ENCODE measurements at places on chromosomes 2 and 18.

DNA sequence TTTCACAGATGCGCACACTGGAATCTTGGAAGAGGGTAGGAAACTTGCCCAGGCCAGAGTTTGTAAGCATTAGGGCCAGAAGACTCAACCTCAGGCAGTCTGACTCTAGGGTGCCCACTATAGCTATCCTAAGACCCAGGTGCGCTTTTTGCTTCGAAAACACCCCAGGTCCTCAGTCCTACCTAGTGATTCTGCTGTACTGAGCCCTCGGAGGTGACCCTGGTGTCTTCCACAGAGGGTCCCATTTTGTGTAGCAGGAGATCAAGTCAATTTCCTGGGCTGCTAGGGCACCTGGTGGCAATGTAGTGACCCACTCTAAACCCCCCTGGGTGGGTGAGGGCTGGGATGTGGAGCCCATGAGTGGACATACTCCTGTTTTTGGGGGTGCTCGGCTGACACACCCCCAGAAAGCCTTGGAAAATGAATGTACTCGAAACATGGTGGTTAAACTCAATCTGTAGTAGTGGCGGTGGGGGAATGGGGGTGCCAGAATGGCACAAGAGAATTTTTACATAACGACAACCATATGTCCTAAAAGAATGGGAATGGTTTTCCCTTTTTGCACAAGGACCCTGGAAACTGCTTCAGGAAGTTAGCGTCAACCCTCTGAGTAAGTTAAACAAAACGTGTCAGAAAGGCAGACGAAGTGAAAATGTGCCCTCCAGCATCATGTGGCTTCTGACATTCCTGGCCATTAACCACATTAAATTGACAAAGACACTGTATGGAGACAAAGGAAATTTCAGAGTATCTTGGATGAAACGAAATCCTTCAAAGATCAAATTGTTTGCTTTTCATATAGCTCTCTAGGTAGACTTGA, 218.0 kb upstream of the COPS8 start:
- no peak for DNase-seq

DNA sequence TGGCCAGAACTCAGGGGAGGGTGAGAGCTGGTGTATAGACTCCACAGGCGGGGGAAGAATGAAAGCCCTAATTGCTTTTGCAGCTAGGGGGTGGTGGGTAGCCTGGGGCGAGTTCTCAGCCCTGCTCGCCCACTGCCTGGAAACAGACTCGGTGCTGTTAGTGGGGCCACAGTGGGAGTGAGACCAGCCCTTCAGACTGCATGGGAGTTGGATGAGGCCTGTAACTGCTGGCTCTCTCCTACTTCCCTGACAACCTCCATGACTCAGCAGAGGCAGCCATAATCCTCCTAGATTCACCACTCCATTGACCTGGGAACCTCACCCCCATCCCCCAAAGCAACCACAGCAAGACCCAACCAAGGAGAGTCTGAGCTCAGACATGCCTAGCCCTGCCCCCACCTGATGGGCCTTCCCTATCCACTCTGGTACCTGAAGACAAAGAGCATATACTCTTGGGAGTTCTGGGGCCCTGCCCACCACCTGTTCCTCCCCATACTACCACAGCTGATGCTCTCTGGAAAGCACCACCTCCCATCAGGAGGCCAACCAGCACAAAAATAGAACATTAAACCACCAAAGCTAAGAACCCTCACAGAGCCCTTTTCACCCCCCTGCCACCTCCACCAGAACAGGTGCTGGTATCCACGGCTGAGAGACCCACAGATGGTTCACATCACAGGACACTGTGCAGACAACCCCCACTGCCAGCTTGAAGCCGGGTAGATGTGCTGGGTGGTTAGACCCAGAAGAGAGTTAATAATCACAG, 226.3 kb downstream of the EIPR1 start:
- DNase-seq: no peak

DNA sequence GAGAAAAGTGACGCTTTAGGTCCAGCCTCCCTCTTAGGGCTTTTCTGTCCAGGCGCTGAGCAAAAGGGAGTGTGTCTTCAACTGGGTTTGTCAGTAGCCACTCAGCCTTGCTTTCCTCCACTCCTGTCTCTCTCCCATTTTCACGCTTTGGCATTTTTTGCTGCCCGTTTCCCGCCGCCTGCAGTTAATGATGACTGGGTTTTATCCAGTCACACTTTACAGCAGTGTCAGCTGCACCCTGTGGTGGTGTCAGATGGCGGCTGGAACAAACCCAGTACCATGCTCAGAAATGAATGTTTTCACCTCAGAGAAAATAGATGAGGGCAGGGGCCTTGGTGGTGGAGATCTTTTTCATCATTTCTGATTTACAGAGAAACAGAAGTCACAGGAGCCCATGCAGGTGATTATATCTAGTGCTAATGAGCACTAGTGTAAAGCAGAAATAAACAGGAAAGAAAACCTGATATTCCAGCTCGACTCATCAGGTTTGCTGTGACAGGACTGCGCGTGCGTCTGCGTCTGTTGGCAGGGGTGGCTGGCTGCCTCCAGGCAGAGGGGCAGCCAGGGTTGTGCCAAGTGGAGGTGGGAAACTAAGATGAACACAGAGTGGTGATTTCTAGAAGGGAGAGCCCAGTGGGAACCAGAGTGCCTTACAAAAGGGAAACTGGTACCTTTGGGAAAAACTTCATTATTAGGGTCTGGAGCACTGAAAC, 139.9 kb downstream of the TANC1 start:
- no peak for DNase-seq

DNA sequence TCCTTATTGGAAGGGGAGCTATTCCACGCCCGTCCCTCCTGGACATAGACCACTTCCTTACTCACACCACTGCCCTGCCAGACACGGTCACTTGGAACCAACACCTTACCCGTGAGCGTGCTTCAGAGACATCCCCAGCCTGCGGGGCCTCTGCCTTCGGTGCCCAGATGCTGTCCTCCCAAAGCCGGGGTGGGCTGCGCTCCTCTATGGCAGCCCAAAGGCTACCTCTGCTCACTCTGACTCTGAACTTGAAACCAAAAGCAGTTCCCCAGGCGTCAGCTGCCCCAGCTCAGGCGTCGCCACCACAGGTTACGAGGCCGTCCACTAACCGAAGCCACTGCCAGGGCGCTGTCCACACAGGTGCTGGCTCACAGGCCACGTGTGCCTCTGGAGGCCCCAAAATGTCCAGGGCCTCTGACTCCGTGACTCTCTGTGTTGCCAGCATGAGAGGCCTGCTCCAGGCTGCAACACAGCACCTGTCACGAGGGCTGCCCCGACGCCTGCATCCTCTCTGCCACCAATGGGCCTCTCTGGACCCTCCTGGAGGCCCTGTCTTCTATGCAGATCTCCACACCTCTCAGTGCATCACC, 23.8 kb downstream of the HDAC4 start:
- DNase-seq: no peak

DNA sequence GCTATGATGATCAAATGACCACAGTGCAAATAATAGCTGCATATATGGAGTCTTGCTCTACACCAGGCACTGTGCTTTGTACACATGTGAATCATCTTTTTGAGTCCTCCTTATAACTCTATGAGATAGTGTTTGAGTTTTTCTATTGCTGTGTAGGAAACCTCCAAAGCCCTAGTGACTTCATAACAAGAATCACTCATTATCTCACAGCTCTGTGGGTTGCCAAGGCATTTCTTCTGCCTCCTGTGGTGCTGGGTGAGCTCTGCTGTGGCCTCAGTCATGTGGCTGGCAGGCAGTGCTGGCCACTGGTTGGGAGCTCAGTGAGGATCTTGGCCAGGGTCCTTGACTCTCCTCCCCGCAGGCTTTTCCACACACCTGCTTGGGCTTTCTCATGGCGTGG, 153.4 kb downstream of the CAPN13 start:
- no peak for DNase-seq

DNA sequence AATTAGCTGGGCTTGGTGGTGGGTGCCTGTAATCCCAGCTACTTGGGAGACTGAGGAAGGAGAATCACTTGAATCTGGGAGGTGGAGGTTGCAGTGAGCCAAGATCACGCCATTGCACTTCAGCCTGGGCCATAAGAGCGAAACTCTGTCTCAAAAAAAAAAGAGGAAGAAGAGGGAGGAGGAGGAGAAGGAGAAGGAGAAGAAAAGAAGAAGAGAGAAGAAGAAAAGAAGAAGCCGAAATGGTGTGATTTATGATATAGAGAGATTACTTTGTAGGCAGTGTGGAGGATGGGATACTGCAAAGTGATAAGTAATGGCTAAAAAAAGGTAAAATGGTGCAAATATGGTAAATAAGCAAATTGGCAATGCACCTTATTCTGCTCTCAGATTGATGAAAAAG, 25.1 kb downstream of the THNSL2 start:
- DNase-seq: no peak

DNA sequence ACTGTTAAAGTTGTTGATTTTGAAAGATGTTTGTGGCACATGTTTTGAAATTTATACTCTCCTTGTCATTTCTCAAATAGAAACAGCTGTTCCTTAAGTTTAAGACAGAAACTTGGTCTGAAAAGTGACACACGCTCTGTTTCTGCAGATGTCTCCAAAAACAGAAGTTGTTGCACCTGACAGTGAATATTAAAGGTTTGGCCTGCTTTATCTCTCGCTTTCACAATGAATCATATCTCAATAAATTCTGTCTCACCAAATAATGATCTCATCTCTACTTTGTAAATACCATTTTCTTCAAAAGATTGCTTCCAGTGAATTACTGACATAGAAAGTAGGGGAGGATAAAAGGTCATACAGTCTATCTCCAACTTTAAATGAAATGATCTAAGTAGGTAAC, 294.9 kb upstream of the SYT4 start:
- no peak for DNase-seq

DNA sequence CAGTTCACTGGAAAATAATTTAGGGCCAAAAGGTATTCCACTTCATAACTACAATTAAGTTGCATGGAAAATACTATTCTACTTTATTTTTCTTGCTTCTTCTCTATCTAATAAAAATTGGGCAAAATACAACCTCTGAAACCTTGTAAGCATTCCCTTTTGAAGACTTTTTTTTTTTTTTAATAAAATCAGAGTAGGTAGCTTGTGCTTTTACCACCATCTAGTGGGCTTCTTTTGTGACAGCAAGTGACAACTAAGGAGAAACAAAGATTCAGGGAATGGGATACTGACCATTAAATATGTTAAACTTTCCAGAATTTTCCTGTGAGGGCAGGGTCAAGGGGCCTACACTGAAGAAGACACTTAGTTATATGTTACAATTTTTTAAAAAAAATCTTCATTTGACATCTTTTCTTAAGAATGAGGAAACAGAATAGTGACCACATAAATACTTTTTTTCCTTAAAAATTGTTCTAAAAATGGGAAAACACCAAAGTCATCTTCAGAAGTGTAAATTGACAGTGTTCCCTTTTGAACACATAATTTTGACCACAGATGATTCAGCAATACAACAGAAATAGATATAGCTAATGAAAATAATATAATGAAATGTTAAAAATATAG, 1183.2 kb upstream of the ACVR2A start:
- no peak for DNase-seq

DNA sequence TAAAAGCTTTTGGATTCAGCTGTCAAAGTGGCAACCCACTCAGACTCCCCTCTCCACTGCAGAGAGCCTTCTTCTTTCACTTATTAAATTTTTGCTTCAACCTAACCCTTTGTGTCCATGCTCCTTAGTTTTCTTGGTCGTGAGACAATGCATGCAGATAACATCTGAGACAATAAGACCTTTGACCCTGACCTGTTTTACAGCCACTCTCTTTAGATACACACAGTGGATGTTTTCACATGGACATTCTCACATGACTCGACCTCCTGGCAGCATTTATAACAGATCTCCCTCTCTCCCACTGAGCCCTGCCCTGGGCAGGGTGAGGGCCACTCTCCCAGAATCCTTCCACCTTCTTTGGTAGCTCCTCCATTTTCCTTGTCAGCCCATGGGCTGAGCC, 30.4 kb upstream of the IL36G start:
- DNase-seq: no peak

DNA sequence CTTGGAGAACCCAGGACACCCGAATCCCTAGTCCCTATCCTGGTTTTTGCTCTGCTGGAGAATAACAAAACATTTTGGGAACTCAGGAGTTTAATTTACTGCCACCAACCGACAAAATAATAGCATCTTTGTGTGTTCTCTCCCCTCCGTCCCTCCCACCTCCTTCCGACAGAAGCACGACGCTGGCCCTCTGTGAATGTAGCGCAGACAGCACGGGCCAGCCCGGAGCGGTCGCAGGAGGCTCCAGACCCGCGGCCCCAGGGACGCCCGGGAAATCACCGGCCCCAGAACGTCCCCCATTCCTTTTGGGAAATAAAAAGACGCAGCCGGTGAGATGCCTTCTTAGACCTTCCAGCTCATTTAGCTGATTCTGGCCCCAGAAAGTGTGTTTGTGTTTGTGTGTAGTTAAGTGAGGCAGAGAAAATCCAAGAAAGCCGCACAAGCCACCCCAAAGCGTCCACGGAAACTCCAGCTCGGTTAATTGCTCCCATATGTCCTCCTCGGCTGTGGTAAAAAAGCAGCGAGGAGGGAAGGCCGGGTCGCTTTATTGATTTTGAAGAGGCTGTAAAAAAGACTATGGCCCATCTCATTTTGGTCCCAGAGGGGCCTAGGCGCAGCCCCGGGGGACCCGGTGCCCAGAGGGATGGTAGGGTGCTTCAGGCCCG, 577 bp upstream of the TANC1 start:
- no peak for DNase-seq

DNA sequence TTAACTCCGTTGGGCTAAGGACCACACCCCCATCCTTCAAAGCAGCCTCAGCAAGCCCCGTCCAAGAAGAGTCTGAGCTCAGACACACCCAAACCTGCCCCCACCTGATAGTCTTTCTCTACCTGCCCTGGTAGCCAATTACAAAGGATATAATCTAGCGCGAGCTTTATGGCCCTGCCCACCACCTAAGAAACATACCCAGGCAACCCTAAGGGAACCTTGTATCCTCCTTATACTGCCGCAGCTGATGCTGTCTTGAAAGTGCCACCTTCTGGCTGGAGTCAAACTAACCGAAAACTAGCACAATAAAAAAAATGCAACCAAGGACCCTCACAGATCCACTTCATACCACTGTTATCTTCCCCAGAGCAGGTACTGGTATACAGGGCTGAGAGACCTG, 628.3 kb upstream of the REG3G start:
- no peak for DNase-seq

GRCh38 chr2:182587831-182588230, 128.2 kb upstream of the DNAJC10 start:
- DNase-seq: no peak

GRCh38 chr2:109348190-109348589, 219.2 kb downstream of the SH3RF3 start:
- DNase-seq: no peak

DNA sequence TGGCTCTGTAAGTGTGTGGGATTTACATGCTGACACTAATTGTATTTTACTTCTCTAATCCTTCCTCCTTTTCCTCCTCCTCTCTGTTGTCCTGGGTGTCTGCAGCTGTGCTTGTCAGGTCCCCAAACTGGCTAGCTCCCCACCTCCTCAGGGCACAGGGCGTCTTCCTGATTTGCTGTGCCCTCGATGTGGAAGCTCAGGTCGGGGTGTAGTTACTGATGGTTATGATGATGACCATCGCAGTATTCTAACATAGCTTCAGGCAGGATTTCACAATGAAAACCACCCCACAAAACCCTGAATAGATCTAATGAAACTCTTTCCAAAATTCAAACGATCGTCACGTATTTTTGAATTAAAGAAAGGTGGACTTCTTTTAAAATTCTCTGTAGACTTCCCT, 428.4 kb downstream of the TGIF1 start:
- DNase-seq: no peak

- no peak for DNase-seq
These were observed 17.9 kb upstream of the SPTBN1 start for GRCh38 chr2:54438271-54438670.

Measured in T1000 (cell line).